Body of pancreas (tissue), 4 donors: ENCODE measurements at places on chromosomes 6 and 20. TPM values are rescaled to one million over a fixed set of nuclear protein-coding genes. Genes with fewer than 3 reads are reported as not detected.
A peak's percentile ranks its signal among the peaks of the same experiment; 100 is the strongest.

DNA sequence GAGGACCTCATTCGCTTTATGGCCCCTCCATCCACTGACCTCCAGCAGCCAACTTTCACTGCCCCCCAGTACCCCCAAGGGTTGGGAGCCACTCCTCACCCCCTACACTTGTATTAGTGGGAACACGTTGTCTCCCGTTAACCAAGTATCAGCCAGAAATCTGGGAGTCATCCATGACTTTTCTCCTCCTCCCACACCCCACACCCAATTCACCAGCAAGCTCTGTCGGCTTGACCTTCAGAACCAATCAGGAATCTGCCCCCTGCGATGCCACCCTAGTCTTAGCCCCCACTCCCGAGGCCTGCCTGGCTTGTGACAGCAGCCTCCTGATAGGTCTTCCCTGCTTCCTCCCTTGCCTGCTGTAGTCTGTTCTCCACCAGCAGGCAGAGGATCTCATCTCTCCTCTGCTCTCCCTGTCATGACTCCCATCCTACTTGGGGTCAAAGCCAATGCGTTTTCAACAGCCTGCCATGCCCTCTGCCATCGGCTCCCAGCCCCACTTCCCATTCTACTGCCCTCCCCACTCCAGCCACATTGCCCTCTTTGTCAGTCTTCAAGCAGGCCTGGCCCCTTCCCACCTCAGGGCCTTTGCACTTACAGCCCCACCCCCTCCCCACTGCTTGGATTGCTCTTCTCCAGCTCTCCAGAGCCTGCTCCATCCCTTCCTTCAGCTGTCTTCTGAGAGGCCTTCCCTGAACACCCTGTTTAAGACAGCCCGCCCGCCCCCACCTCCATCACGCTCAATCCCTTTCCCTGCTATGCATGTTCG lies 19.4 kb downstream of the MDGA1 start:
- no peak for DNase-seq

DNA sequence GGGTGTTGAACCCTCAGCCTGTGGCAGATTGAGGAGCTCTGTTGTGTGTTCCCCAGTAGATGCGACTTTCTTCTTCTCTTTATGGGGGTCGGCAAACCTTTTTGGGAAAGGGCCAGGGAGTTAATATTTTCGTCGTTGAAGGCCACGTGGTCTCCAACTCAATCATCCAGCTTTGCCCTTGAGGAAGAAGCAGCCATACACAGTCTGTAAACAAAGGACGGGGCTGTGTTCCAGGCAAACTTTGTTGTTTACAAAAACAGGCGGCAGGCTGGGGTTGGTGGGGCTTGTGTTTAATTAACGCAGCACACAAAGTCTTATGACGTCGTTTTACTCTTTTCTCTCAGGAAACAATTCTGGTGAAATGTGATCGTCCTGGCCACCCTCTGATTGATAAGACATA lies 20.2 kb downstream of the KIF25 start:
- no peak for DNase-seq

GRCh38 chr6:111347589-111347988 lies 135.4 kb downstream of the REV3L start:
- no peak for DNase-seq

The BANF2 gene
- total RNA-seq = not detected

- DNase-seq = no peak
Observed at GRCh38 chr20:59291740-59292383, 8.5 kb upstream of the EDN3 start.

DNA sequence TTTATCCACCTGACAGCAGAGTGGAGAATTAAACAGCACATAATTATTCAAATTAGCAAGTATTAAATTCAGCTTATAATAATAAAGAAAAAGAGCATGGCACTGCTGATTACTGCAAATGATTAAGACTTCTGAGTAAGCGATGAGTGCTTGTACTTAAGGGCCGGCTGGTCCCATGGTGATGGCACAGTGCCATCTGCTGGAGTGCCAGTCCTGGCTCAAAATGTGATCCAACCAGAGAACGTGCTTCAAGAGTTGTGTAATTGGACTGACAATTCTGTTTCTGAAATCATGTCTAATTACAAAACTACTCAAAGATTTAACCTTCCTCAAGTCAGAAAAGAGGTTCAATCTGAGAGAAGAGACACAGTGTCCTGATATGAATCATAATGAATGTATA lies 181.6 kb upstream of the RGS17 start:
- DNase-seq = peak; percentile 30

DNA sequence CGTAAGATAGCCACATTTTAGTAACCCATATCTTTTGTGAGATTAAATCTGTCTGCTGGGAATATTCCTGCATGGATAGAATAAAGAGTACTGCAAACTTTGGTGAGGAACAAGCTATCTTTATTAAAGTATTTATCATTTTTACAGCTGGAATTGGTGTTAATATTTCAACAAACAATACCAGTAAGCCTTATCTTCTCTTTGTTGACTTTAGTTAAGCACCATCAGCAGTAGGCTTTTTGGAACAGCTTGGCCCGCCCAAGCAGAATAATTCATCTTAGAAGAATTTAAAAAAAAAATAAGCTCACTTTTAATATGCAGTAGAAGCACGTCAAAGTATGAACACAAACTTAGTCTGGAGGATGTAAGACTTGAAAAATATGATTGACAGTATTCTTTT lies 917.8 kb upstream of the ADGRB3 start:
- no peak for DNase-seq

The HUS1B gene
- total RNA-seq = 4.4 TPM

GRCh38 chr6:101344885-101345284 lies 48.6 kb upstream of the GRIK2 start:
- no peak for DNase-seq

- DNase-seq = no peak
Observed at GRCh38 chr6:164095056-164095455, 680.5 kb downstream of the QKI start.

The PTCRA gene
- total RNA-seq = not detected

DNA sequence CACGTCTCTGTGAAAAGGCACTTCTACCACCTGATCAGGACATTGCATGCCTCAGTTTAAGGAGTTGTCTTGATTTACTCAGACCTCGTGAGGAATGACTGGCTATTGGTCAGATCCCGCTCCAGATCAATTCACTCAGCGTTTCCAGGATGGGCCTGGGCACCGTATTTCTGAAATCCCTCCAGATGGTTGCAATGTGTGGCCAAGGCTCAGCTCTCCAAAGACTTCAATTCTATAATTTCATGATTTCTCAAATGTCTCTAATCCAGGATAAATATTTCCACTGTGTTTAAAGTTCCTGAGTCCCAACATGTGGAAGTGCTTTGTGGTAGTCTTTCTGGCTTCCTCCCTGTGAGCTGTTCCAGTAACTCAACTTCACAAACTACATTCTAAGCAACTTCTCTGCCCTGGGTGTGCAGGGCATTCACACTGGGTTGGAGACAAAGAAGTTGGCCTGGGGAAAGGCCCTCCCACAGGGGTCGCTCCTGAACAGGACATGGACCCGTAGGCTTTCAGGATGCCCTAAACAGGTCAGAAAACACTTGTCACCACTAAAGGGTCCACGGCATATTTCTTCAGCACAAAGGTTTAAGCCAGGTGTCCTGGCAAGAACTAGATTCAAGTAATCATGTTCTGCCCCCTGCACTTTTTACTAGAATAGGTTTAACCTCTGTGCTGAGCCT lies 212.1 kb downstream of the WDR27 start:
- no peak for DNase-seq

The SYNDIG1 gene
- 0.78 TPM for total RNA-seq

GRCh38 chr6:168825226-168826077 lies 384.5 kb downstream of the SMOC2 start:
- no peak for DNase-seq

DNA sequence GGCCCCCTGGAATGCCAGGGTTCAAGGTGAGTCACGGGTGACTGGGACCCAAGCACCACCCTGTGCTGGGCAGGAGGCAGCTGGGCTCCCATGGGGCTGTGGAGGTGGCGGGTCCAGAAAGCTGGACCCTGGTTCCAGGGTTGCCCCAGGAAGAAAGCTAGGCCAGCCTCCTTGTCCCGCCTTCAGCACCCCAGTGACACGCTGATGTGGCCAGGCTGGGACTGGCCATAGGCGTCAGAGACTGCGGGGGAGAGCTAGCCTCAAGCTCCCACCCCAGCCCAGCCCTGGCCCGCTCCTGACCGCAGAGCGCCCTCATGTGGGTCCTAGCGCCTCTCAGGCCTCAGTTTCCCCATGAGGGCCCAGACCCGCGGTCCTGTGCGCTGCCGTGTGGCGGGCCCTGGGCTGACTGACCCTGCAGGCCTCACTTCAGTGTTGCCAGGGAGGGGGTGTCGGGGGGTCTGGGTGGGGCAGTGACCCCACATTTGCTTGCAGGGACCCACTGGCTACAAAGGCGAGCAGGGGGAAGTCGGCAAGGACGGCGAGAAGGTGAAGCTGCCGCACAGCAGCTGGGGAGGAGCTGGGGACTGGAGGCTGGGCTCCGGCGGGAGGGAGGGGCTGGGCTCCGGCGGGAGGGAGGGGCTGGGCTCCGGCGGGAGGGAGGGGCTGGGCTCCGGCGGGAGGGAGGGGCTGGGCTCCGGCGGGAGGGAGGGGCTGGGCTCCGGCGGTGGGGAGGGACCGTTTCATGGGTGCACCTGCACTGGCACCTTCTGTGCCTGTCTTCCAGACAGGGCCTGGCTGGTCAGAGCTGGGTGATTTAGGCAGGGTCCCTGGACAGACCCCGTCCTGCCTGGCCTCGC lies 7.9 kb downstream of the COL9A3 start:
- DNase-seq = peak; percentile 91

The APCDD1L gene
- 1.3 TPM for total RNA-seq

GRCh38 chr6:39170860-39171259 lies 55.9 kb upstream of the SAYSD1 start:
- no peak for DNase-seq

The AFG1L gene
- 1.6 TPM for total RNA-seq

The CALHM5 gene
- 0.33 TPM for total RNA-seq

The MYLK2 gene
- total RNA-seq = 9.3 TPM

The TRIM31 gene
- total RNA-seq = 0.26 TPM

The RBPJL gene
- 837 TPM for total RNA-seq

DNA sequence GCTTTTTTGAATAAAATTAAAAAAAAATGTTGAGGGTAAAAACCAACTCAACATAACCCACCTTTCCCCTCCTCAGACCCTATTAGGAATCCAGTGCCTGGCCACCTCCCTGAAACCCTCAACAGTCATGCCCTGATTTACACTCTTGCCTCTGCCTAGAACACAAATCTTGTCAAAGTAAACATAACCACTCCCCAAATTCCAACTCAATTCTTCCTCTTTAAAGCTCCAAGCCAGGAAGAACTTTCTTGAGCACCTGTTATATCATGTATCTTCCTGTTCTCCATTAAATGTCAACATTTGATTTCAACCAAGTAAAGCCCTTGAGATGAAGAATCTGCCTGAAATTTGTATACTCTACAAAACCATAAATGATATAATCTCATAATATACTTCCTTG lies 198.0 kb upstream of the SHLD1 start:
- no peak for DNase-seq

The GABRR1 gene
- total RNA-seq = not detected

DNA sequence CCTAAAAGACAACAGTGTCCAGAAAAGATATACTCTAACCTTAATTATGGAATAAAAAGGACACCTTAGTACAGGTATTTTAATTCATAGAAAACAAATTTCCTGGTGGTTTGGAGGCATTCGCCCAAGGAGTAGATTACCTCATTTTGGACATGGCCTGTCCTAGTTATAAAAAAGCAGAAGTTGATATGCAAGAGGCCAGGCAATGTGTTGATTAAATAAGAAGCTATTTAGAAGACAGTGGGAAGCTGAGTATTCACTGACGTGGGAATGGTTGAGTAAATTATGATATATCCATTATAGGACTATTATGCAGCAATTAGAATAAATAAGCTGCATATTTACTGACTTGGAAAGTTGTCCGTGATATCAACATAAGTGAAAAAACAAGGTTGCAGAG lies 314.9 kb downstream of the ALDH8A1 start:
- no peak for DNase-seq

DNA sequence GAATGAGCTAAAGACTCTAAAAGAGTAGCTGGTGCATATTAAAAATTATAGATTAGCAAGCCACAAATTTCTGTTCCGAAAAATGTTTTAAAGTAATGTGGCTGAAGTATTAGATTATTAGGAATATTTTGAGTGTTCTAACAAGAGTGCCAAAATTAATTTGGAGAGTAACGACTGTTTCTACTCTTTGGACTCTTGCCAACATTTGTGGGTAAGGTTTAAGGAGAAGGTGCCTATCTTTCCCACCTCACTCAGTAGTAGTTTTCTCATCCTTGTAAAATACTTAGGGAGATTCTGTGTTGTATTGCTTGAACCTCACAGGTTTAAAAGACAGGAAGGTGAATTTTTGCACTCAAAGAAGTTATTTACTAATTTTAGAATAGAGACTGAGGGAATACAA lies 5.0 kb downstream of the HSF2 start:
- DNase-seq = no peak

DNA sequence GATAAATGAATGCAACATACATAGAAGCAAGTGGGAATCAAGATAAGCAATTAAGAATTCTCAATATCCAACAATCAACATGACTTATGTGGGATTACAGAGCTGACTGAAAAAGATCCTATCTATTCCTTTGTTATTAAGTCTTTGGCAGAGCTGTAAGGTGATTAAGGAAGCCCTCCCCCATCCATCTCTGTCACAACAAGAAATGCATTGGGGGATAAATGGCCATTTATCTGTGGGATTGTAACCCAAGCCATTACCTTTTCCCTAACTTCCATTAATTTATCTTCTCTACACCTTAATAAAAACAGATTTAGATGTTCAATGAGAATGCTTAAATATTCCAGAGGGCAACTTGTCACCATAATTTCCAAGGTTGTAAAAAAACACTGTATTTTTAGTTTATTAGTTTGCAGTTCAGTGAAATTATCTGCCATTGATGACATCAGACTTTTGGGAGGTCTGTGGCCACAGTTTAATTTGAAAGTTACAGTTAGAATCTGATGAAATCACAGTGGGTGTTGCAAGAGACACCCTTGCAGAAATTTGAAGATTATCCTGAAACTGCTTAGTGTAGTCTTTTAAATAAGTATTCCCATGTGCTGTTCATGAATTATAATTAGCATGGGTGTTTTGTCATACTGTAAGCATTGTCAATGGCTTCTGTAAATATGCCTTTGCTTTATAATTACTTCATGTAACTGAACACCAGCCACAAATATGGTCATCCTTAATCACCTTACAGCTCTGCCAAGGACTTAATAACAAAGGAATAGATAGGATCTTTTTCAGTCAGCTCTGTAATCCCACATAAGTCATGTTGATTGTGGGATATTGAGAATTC lies 49.4 kb upstream of the FYN start:
- DNase-seq = no peak

- no peak for DNase-seq
Observed at GRCh38 chr6:100620085-100620840, 155.5 kb upstream of the SIM1 start.

GRCh38 chr6:142482249-142482648 lies 180.4 kb downstream of the ADGRG6 start:
- peak; percentile 14 for DNase-seq

The CLDN20 gene
- total RNA-seq = not detected

- no peak for DNase-seq
Observed at GRCh38 chr20:37245216-37246150, 16.1 kb downstream of the GHRH start.

DNA sequence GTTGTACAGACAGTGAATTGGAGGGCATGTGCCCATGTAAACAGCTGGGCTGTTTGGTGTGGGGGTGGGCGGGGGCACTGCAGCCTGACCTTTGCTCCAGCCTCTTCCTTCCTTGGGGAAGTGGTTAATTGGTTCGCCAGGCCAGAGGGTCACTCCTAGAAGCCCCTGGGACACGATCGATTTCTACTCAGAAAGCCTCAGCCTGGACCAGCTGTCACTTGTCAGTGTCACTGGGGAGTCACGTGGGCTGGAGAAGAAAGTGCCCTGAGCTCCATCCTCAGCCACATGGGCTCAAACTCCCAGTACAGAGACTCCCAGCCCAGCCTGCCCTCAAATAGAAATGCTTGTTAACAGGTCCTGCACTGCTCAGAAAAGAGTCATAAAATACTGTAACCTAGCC lies 423.8 kb upstream of the SULF2 start:
- DNase-seq = no peak
